ENCODE measurements at places on chromosomes 6 and 20.

- no peak for DNase-seq
Observed at GRCh38 chr20:24797745-24798655, 151.1 kb upstream of the CST7 start.

GRCh38 chr6:77880501-77880900, 227.7 kb downstream of the MEI4 start:
- DNase-seq: no peak

GRCh38 chr6:33066917-33067521, 6.4 kb downstream of the HLA-DPA1 start:
- DNase-seq: no peak

GRCh38 chr6:120735641-120736040, 598.6 kb downstream of the TBC1D32 start:
- no peak for DNase-seq

DNA sequence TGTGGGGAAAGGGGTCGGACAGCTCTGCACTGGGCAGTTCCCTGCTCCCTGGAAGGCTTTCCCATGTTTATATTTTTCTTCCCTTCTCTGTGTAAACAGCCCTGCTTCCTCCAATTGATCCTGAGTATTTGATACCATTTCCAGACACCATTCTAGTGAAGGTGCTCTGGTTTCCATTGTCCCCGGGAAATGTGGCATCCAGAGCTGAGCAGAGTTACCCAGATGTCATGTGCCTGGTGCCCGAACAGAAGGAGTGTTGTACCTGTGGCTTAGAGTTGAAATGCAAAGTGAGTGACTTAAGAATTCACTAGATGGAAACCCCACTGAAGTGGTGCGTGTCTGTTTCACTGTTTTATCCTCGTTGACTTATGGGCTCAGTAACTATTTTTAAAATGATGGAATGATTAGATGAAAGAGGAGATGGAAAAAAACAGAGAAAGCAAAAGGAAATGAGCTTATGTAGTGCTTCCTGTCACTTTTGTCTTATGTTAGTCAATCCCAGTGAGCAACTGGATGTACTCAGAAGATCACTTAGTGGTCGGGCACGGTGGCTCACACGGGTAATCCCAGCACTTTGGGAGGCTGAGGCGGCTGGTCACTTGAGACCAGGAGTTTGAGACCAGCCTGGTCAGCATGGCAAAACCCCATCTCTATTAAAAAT, 83.8 kb downstream of the SASH1 start:
- DNase-seq: no peak

- no peak for DNase-seq
Observed at GRCh38 chr6:81816380-81816779, 63.9 kb upstream of the TENT5A start.

DNA sequence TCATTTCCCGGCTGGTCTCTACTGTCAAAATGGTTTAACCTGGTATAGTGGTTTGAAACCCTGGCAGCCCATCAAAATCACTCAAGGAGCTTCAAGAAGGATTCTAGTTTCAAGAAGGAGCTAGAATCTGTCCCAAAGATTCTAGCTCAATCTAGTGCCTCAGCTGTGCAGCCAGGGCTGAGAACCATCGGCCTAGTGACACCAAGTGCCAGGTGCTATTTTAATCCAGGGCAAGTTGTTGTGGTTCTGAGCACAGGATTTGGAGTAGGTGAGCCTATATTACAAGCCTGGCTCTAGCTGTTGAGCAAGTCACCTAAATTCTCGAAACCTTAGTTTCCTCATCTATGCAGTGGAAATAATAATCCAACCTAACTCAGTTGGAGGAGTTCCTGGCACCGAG, 3.7 kb downstream of the MOCS1 start:
- no peak for DNase-seq

DNA sequence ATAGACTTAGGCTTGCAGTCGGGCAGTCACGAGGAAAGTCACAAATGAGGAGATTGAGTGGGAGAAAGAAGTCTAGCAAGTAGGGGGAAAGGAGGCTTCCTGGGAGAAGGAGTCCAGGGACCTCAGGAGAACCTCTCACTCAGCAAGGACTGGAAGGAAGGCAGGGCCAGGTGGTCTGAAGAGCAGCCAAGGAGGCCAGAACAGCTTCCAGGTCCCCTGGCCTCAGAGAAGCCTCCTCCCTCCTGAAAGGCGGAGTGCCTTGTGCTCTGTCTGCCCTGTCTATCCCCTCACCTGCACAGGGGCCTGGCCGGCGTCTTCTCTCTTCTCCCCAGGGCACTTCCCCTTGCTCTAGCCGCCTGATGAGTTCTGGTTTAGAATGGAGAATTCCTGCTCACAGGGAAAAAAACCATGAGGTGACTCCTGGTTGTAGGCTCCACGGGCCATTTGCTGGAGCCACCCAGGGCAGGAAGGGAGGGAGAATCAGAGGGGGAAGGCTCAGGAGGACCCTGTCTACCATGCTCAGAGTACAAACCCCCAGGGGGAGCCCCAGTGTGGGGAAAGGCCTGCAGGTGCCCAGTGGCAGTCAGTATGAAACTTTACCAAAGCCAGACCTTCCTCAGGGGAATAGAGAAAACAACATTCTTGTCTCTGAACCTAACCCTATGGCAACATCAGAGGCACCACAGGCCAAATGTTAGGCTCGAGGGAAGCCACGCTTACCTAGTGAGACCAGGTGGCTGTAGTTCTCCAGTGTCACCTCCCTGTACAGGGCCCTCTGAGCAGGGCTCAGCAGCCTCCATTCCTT, 11.2 kb downstream of the ZNF337 start:
- DNase-seq: no peak

DNA sequence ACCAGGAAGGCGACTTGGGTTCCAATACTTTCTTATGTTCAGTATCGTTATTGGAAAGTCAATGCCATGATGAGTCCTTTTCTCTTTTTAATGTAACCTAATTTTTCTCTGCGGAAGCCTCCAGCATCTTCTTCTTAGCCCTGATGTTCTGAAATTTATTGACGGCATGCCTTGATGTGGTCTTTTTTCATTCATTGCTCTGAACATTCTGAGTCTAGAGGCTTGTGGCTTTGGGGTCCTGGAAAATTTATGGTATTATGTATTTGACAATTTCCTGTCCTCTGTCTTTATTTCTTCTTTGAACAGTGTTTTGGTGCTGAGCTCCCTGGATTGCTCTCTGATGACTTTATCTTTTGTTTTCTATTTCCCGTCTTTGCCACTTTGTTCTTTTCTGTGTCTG, 28.7 kb upstream of the MAS1 start:
- DNase-seq: no peak

DNA sequence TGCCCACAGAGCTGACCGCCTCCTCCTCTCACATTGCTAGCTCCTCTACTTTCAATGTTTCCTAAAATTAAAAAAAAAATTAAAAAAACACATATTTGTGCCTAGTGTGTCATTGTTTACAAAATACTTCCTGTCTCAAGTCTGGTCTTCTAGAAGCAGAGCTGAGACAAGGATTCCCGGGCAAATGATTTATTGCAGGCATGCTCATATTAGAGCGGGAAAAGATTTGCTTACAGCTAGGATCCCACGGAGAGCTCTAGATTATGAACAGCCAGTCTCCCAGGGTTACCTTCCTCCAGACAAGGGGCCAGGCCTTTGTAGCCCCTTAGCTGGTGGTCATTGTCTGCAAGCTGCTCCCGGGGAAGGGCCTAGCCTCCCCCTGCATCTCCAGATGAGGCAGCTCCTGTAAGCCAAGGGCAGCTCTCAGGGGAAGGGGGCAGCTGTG, 9.4 kb downstream of the PACSIN1 start:
- DNase-seq: no peak

GRCh38 chr6:53917464-53917842, 122.6 kb downstream of the LRRC1 start:
- no peak for DNase-seq

DNA sequence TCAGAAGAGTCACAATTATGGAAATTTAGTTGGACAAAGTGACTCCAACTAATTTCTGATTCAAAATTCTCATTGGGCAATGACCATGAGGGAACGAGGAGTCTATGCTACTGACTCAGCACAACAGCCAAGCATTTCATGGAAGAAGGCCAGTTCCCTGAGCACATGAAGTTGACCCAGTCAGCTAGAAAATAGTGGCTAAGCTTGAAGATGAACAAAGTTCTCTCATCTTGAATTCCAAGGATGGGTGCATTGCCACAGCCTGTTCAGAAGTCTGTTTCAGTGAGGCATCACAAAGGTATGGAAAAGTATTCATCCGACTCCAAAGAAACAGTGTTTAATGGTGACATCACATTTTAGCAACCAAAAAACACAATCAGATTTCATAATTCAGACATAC, 676.9 kb downstream of the HACE1 start:
- no peak for DNase-seq

DNA sequence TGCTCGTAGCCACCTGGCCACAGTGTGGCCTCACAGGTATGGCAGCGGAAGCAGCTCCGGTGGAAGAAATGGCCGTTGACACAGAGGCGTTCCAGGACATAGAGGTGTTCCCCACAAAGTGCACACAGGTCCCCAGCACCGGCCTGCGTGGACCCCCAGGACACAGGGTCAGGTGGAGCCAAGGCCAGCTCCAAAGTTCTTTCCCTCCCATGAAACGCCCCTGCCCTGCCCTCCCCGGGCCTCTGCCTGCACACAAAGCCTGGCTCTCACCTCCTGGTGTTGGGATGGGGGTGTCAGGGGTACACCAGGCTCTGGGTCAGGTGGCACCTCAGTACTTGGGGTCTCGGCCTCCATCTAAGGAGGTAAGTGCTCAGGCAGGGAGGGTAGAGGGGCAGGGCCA, 6.6 kb downstream of the SMPD2 start:
- no peak for DNase-seq

- DNase-seq: no peak
Observed at GRCh38 chr20:38986663-38987062, 24.5 kb downstream of the DHX35 start.

DNA sequence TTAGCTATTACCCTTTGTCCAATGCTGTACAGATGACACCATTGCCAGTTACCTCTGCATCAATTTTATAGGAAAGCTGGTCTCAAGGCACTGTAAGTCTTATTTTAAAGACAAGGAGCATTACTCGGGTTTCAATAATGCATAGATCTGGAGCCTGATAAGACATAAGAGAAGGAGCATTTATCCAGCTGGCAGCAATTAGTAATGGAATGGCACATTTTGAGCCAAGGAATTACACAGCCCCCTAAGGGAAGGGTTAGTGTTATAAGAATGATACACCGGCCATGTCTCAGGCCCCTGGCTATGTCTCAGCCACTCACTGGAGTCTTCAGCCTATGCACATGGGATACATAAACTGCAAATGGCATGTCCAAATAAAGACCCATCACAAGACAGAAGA, 23.1 kb upstream of the TMEM242 start:
- no peak for DNase-seq

DNA sequence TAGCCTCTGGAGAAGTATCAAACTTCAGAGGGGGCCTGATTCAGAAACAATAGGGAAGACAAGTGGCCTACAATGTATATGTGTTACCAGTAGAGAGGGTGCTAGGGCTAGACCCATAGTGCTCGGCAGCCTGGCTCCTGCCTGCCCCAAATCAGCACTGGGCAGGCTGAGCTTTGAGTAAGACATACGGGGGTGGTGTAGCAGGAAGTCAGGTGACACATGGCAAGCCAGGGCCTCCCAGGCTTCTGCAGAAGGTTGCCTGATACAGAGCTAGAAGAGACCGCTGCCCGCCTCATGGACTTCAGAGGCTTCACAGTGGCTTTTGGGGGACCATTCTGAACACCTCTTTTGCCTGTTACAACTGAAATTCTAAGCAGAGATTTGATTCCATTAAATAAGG, 43.4 kb downstream of the RALY start:
- no peak for DNase-seq

- no peak for DNase-seq
Observed at GRCh38 chr6:163165922-163166321, 248.6 kb upstream of the QKI start.

GRCh38 chr20:17189976-17190695, 36.7 kb upstream of the PCSK2 start:
- no peak for DNase-seq

DNA sequence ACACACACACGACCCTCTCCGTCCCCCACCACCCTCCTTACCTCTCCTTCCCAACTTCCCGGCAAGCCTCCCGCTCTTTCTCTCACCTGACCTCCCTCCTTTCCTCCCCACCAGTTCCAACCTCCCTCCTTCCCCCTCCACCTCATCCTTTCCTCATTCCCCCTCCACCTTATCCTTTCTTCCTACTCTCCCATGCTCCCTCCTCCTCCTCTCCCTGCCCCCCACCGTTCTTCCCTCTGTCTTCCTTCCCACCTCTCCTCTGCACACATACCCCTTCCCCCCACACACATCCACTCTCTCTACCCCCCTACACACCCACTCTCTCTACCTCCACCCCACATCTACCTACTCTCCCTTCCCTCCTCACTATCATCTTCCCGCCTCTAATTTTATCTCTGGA, 144.2 kb downstream of the TBC1D32 start:
- no peak for DNase-seq

Data from GF-D8 (cell line).